ENCODE measurements at places on chromosomes 7 and 10. TPM values are rescaled to one million over a fixed set of nuclear protein-coding genes. Genes with fewer than 3 reads are reported as not detected.

HPS6 gene
- 15.7 TPM for total RNA-seq

NACAD gene
- total RNA-seq = 1.1 TPM

CRYGN gene
- total RNA-seq = 0.13 TPM

CALN1 gene
- total RNA-seq = not detected

DEPP1 gene
- 1.1 TPM for total RNA-seq

OPN1SW gene
- not detected for total RNA-seq

CCDC172 gene
- total RNA-seq = not detected

SMURF1 gene
- 18.4 TPM for total RNA-seq

IQUB gene
- 0.62 TPM for total RNA-seq

DENND2A gene
- 0.87 TPM for total RNA-seq

PIK3AP1 gene
- 0.37 TPM for total RNA-seq

HILPDA gene
- total RNA-seq = 33.9 TPM

ELFN1 gene
- 0.09 TPM for total RNA-seq

SVOPL gene
- total RNA-seq = not detected

ZNF467 gene
- total RNA-seq = 7.5 TPM

RARRES2 gene
- not detected for total RNA-seq

RAMP3 gene
- total RNA-seq = not detected

VIPR2 gene
- not detected for total RNA-seq

EFCAB10 gene
- total RNA-seq = not detected

CPA1 gene
- not detected for total RNA-seq

DIP2C gene
- 16.5 TPM for total RNA-seq

GIMAP2 gene
- 4.3 TPM for total RNA-seq

EIF4EBP2 gene
- total RNA-seq = 89.3 TPM

HOXA6 gene
- not detected for total RNA-seq

LIPK gene
- total RNA-seq = not detected

GPR158 gene
- not detected for total RNA-seq

SFRP4 gene
- total RNA-seq = not detected

POR gene
- total RNA-seq = 99.3 TPM

GSAP gene
- total RNA-seq = 0.15 TPM

NME8 gene
- total RNA-seq = not detected

PKD2L1 gene
- not detected for total RNA-seq

ELN gene
- total RNA-seq = 65.9 TPM

STAG3 gene
- 2.4 TPM for total RNA-seq

PAX4 gene
- total RNA-seq = not detected

CARD11 gene
- 1.8 TPM for total RNA-seq

SKIDA1 gene
- total RNA-seq = 4.9 TPM

NOM1 gene
- 34.1 TPM for total RNA-seq

PTPRZ1 gene
- 0.20 TPM for total RNA-seq

TRPV5 gene
- total RNA-seq = not detected

GBX1 gene
- total RNA-seq = not detected
